ENCODE measurements at places on chromosomes 3 and 15.

DNA sequence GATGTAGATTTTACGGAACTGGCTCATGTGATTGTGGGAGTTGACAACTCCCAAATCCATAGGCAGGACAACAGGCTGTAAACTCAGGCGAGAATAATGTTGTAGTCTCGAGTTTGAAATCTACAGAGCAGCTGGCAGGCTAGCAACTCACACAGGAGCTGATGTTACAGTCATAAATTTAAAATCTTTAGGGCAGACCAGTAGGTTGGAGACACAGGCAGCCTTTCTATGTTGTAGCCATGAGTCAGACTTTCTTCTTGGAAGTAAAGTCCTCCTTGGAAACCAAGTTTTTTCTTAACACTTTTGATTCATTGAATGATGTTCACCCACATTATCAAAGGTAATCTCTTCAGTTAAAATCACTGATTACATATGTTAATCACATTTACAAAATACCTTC lies 89.1 kb upstream of the ALCAM start:
- no peaks in the 10 kb centered on the region for H3K27me3 ChIP-seq
- H3K36me3 ChIP-seq = no peaks in the 10 kb centered on the region
- no peak overlapping the region for H3K4me3 ChIP-seq
- no peak overlapping the region for H3K27ac ChIP-seq

DNA sequence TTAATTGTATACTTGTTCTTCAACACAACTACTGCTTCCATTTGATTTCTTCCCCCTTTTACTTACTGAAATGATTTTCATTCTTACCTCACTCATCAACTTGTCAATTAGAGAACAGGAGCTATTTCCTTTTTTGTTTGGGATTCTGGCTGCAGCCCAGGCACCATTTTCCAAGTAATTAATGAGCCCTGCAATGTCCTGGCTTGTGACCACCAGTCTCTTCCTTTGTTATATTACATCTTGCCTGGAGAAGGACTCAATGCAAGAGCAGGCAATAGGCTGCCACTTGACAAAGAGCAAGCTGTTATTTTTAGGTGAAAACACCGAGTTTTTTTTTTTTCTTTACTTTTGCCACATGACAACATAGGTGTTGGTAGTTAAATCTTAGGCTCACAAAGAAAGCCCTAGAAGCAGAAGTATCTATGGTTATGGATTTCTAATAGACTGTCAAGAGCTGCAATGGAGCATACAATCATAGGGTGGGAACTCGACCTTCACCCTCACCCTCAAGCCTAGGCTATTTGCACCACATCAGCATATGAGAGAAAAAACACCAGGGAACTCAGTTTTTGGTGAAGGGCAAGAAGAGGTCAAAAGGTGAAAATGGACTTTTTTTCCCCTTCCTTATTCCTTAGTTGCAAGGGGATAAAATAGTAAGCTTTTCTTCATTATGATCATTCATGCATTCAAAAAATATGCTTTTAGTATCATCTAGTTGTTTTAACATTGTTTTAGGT lies 114.9 kb downstream of the TNIK start:
- no peak overlapping the region for H3K4me3 ChIP-seq
- peaks cover 19% of the 10 kb centered on the region for H3K4me1 ChIP-seq
- no peaks in the 10 kb centered on the region for H3K36me3 ChIP-seq
- no peak for DNase-seq
- H3K27me3 ChIP-seq = no peaks in the 10 kb centered on the region

DNA sequence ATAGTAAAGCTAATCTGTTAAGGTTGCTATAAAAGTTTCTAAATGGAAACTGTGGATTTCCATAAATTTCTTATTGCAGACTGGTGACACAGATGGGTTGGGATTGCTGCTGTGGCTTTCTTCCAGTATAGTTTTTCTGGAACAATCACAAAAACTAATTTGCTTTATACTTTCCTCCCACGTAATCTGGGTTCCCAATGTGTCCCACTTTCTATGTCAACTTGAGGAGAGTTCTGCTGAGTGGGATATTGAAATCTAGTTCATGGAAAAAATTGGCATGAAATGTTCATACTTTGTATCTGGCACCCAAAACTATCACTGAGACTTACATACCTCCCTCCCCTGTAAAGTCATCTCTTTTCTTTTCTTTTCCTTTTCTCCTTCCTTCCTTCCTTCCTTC lies 126.8 kb downstream of the TGFBR2 start:
- DNase-seq = no peak
- no peaks in the 10 kb centered on the region for H3K27me3 ChIP-seq
- H3K4me1 ChIP-seq = no peaks in the 10 kb centered on the region
- no peak overlapping the region for H3K27ac ChIP-seq
- no peaks in the 10 kb centered on the region for H3K36me3 ChIP-seq

- no peak overlapping the region for H3K27ac ChIP-seq
- H3K4me1 ChIP-seq = no peaks in the 10 kb centered on the region
- H3K4me3 ChIP-seq = no peak overlapping the region
- DNase-seq = no peak
- H3K36me3 ChIP-seq = no peaks in the 10 kb centered on the region
Measured at GRCh38 chr15:50247819-50248655, 17.5 kb downstream of the HDC start.

DNA sequence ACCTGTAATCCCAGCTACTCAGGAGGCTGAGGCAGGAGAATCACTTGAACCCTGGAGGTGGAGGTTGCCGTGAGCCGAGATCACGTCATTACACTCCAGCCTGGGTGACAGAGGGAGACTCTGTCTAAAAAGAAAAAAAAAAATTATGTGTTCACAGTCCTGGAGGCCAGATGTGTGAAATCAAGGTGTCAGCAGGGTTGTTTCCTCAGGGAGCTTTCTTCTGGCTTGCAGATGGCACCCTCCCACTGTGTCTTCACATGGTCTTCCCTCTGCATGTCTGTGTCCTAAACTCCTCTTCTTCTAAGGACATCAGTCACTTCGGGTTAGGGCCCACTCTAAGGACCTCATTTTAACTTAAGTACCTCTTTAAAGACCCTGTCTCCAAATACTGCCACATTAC lies 56.1 kb upstream of the UBE2E1 start:
- H3K4me1 ChIP-seq = no peaks in the 10 kb centered on the region
- no peak overlapping the region for H3K4me3 ChIP-seq
- DNase-seq = no peak
- no peak overlapping the region for H3K27ac ChIP-seq
- no peaks in the 10 kb centered on the region for H3K36me3 ChIP-seq

DNA sequence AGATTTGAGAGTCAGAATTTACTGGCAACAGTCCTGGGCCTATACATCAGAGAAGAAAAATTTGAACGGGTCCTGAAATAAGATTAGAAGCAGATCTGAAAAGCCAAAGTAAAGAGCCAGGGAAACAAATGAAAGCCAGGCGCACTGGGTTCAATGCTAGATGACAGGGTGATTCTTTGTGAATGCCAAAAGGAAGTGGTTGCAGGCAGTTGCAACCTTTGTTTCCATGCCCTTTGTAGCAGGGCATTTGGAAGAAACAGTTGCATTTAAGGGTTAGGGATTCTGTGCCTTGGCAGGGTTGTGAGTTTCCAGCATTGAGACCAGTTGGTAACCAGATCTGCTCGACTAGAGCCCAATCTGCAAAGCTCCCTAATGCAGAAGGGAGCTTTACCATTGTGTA lies 36.4 kb upstream of the MTHFS start:
- H3K4me3 ChIP-seq = no peak overlapping the region
- H3K36me3 ChIP-seq = no peaks in the 10 kb centered on the region
- no peaks in the 10 kb centered on the region for H3K27me3 ChIP-seq

DNA sequence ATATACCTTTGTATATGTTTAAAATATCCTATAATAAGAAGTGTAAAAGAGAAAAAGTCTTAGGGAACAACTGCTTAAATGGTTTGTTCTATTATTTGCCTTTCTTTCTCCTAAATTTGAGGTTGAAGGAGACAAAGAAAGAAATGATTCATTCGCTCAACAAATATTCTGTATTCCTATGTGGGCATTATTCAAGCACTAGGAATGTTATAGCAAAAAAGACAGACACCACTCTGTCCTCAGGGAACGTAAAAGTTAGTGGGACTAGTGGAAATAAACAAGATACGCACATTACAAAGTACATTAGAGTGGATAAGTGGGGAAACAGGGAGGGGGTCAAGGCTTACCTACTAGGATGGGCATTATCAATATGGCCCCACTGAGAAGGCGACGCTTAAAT lies 332.2 kb downstream of the LPP start:
- H3K27me3 ChIP-seq = no peaks in the 10 kb centered on the region
- peaks cover 38% of the 10 kb centered on the region for H3K4me1 ChIP-seq
- no peak overlapping the region for H3K4me3 ChIP-seq
- H3K36me3 ChIP-seq = peaks cover 14% of the 10 kb centered on the region
- peak; percentile 64 for DNase-seq

Data from GM23248 (cell line).